ENCODE measurements at places on chromosomes 2 and 18.

DNA sequence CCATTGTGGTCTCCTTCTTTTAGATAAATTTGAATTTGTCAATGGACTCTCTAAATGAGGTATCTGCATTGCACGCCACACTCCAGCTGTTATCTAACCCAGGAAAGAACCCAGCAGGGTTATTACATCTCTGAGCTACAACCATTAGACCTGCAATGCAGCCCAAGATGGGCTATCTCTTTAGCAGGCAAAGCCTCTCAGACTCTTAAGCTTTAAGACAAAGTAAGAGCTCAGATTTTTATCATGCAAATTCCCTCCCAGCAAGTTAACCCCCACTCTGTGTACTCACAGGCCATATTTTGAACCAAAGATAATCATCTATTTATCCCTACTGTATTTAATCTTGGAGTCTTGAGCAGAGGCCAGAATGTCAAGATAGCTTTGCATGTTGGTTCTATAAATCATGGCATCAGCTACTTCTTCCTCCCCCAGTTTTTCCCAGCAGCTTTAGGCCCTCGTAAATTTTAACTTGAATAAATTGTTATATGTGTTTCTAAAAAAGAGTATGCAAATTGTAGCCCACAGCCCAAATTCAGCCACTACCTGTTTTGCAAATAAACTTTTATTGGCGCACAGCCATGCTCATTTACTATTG lies 273.7 kb upstream of the PKDCC start:
- no peak for DNase-seq

DNA sequence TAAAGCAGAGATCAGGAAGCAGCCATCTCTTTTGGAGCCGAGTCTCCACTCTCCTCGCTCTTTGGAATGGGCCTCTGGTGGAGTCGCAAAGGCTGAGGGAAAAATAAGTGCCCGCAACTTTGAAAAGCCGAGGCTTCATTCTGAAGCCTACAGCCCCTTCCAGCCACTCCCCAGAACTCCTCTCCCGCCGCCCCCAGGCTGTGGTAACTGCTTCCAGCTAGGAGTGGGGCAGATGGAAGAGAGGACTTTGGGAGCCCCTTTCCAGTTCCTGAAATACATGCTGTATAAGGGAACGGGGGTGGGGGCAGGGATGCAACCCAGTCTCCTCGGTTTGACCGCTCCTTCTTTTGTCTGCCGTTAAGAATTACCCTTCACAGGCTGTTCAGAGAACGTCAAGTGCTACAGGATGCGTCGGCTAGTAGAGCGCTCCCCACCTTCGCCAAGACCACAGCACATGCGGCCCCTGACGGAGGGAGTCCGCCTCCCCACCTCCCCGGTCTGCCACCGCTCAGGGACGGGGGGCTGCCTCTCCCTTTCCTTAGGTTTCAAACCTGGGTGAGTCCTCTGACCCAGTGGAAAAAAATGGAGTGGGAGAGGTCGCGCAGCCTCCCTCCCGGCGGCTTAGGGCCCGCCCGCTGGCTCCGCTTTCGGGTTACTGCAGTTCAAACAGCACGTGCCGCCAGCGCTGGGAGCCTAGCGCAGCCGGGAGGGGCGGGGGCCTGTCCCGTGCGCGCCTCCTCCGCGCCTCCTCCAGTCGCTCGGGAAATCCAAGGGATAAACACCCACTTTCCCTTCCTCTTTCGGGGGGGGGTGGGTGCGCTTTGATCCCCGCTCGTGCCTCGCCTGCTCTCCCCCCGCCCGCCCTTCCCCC lies 4.9 kb downstream of the CYP26B1 start:
- no peak for DNase-seq

DNA sequence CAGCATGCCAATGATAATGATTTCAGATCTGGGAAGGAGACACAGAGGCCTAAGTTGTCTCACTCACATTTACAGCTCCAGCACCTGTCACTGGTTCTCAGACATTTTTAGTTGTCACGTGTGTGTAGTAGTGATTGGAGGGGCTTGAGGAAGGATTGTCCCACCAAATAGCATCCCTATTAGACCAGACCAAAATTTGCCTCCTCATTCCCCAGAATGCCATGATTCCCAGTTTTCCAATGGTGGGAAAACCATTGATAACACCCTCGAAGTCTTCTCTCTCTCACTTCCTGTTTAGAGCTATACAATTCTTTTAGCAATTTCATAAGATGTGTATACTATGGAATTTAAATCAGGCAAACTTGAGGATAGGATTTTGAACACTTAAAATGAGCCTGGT lies 52.5 kb downstream of the CCDC141 start:
- DNase-seq, result no peak

- DNase-seq, result no peak
These were observed 304.8 kb downstream of the CDCA7 start for GRCh38 chr2:173659509-173659908.

- no peak for DNase-seq
These were observed 689.4 kb upstream of the FANCL start for GRCh38 chr2:58930537-58930936.

DNA sequence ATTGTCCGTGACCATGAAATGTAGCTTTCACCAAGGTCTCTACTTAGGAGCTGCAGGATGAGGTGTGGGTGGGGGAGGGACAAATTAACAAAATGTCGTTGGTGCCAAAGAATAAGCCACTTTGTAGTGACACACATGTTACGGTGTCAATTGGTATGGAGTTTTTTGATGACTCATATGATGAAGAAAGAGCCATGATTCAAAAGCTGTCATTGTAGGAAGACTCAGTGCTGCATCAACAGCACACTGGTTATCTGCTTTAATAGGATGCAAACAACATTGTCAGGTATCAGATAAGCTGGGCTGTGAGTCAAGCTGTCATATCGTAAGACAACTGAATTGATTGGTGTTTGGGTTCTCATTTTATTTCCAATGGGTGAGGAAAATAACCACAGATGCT lies 36.6 kb upstream of the BOD1L2 start:
- no peak for DNase-seq

- DNase-seq, result no peak
These were observed 25.0 kb downstream of the DNER start for GRCh38 chr2:229689307-229689839.

DNA sequence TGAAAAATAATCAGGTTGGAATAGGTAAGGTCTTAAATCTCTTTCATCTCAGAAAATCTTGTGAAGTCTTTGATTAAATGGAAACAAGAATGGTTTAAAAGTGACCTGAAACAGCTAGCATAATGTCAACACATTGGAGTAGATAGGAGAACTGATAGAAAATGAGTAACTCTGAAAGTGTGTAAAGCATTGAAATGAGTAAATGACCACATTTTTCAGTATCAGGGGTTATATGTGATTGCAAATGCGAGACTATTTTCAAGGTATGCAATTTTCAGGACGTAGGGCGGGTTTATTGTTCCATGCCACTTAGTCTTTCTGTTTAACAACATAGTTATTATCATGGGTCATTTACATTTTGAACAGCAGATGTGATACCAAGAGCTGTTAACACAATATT lies 1383.2 kb downstream of the LRP1B start:
- DNase-seq, result no peak

GRCh38 chr2:125559186-125559585 lies 1096.8 kb upstream of the GYPC start:
- no peak for DNase-seq

DNA sequence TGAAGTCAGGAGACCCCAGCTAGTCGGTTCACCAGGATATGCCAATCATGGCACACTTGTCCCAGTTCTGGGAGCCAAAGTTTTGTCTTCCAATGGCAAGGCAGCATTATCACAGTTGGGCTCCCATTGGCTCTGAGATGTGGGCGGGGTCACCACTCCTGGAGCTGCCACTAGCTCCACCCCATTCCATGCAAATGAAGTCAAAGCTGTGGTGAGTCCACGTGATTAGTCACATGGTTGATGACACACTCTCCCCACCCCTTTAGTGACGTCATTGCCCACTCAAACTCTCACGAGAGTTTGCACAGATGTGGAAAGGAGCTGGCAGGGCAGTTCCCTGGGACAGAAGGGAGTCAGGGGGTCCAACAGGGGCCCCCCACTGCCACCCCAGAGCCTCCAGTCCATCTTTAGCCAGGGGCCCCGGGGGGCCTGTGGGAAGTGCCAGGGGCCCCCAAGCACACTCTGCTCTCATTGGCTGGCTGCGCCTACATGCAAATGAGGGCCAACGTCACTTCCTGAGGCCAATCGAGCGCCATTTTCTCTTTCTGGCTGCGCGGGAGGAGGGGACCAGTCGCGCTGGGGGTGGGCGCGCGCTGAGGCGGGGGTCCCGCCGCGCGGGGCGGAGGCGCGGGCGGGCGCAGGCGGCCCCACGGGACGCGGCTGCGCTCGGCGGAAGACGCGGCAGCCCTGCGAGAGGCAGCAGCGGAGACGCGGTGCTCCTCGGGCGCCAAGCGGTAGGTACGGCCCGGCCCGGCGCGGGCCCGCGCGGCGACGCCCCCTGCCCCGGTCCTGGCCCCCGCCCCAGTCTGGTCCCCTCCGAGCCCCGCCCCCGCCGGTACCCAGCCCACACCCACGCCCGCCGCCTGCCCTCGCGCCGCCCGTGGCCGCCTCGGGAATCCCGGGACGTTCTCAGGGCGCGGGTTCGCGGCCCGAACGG lies at the start of gene ADNP2:
Gene ADNP2 (plus strand): TSS at position 524 of the 937 bp plus-strand sequence. CDS start 8,281 bp downstream, outside the sequence.
- peak; percentile 60 for DNase-seq

DNA sequence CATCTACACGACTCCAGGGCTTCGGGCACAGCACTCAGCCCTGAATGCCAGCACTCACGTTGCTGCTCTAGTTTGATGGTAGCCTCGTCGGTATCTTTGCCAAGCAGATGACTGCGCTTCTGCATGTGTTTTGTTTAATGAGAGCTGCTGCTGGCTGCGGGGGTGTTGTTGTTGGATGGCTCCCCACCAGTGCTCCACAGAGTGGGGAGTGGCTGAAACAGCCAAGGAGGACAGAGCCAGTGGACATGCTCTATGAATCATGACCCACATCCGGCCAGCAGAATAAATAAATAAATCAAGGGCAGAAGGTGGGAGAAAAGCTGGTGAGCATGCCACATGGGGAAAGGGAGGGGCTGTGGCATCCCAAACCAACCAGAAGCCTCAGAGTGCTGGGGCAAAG lies 131.2 kb upstream of the SOX11 start:
- DNase-seq, result no peak

- DNase-seq, result no peak
These were observed 209.2 kb downstream of the ICOS start for GRCh38 chr2:204145791-204146190.

DNA sequence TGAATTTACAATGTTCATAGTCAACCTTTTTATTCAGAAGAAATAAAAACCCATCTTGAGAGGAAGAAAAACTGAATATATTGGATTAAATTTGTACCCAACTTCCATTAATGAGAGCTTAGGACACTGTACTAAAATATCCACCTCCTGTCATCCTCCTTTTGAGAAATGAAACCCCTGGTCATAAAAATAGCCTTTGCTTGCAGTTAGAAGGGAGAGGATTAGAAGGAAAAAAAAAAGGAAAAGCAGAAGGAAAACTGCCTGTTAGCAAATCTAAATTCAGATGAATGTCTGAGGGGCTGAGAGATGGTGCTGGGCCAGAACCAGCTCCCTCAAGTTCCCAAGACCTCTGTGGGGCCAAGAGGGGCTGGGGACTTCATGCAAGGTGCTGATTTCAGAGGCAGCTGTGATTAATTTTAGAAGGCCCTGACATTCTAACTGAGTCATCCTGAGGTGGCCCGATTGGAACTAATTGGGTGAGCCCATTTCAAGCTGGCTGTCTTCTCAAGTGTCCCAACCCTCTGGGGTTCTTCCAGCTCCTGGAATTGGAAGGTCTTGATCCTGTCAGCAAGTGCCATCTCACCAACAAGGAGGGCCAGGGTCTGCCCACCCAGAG lies 38.4 kb upstream of the BIN1 start:
- no peak for DNase-seq

- no peak for DNase-seq
These were observed 79.2 kb upstream of the MYO3B start for GRCh38 chr2:170098626-170099312.

Measured in stimulated activated CD8-positive, alpha-beta memory T cell treated with anti-CD3 and anti-CD28 coated beads, Interleukin-15, amount 100 ng/mL, for 1 hour (primary cell).